Activated T-cell treated with anti-CD3 and anti-CD28 coated beads for 4 hours (primary cell): ENCODE measurements at places on chromosomes 16 and 17.

DNA sequence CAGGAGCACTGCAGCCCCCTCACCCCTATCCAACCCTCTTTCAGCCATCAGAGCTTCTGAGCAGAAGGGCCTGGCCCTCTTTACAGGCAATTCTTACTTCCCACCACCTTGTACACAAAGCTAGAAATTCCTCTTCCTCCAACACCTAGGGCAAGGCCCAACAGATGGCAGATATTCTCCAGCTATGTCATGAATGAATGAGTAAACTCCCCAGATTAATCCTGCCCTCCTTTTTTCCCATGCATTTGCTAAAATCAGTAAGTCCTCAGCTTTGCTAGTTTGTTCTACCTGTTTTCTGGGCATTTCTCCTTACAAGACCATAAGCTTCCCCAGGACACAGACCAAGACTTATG lies 20.4 kb upstream of the MRPS23 start:
- no peak for DNase-seq

- no peak for DNase-seq
These were observed 73.1 kb upstream of the CES5A start for GRCh38 chr16:55948230-55948629.

DNA sequence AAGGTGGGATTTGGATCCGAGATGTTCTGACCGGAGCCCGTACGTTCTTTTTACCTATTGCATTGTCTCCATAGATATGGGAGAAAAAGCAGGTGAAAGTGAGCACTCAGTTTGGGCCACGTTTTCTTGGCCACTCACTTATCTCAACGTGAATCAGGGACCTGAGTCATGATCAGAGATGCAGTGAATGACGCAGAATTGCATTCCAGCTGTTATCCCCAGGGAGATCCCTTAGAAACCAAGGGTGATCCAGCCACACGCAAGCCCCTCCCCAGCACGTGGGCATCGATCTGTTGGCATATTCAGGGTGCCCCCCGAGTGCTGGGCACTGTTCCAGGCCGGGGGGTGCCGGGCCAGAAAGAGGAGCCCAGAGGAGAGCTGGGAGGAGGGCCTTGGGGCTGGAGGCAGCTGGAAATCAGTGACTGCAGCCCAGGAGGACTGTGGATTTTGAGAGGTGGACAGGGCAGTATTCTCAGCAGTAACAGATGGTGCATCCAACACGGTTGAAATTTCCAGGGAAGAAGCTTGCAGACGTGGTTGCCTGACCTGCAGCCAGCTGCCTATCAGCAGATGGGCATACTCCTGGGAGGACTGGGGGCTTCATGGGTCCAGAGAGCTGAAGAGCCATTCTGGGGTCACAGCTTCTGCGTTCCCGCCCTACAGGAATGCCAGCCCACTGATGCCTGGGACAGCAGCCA lies 87.2 kb upstream of the CACNG5 start:
- DNase-seq, result no peak

DNA sequence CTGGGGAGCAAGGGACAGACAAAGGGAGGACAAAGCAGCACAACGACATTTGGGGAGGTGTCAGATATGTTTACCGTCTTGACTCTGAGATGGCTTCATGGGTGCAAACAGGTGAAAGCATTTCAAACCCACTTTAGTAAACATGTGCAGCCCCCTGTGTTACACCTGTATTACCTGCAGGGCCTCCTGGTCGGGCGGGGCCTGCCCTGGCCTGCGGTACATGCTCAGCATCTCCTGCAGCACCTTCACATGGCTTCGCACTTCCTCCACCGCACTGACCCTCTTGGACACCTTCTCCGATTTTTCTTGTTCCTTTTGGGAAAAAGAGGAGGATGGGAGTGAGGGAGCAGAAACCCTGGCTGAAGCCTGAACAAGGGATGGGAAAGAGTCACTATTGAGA lies 24.5 kb downstream of the GGA2 start:
- no peak for DNase-seq

- no peak for DNase-seq
These were observed 180.6 kb downstream of the PCTP start for GRCh38 chr17:55931446-55931845.

DNA sequence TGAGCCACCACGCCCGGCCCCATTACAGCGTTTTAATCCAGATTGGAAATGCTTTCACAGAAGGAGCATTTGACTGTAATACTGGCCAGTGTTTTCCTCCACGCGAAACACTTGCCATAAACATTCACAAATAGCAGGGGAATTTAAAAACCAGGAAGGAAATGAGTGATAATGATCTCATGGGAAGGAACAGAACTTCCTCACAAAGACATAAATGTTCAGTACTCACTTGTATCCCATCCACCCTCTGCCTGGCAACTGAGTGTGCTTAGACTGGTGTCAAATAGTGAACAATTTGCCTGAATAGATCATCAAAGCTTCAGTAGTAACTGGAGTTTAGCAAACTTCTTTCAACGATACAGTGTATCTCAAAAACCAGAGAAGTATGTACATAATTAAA lies 54.1 kb downstream of the PSMD12 start:
- DNase-seq, result no peak

- no peak for DNase-seq
These were observed 97.7 kb downstream of the CBLN1 start for GRCh38 chr16:49183911-49184310.

- DNase-seq, result no peak
These were observed 241.3 kb upstream of the TBX2 start for GRCh38 chr17:61158376-61158775.

GRCh38 chr16:1351582-1352362 lies at the start of the genes GNPTG and TSR3:
TSS of gene GNPTG (plus strand) at chr16:1351931. CDS start at chr16:1351966, 35 bp downstream.
TSS of gene TSR3 (minus strand) at chr16:1351878. CDS start at chr16:1351804, 74 bp downstream.
- DNase-seq, result peak; percentile 71

DNA sequence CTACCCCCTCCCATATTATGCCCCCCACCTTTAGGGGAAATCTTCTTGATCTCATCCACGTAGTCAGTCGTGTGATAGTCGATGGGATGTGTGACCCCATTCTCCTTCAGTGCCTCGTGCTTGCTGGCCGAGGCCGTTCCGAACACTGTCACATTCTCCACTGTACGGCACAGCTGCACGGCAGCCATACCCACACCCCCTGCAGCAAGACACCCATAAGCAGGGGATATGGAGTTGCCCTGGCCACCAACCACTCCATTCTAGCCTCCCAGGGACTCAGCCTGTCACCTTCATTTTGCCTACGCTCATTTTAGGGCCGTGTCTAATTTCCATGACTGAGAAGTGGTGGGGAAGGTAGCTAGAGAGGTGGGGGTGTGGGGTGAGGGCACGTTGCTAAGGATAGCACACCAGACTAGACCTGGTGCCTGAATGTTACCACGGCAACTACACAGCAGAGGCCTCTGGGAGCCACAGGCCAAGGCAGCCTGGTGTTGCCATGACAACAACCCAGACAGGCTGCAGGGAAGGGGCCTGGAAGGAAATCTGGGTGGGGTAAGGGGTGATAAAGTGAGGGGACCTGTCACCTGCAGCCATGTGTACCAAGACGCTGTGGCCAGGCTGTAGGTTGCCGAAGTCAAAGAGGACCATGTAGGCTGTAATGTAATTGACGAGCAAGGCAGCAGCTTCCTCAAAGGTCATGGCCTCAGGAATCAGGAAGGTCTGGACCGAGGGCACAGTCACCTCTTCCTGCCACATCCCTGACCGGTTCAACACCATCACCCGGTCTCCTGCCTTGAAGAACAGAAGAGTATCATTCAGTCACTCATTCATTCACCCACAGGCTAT lies 4.0 kb downstream of the VAT1 start:
- DNase-seq, result no peak

DNA sequence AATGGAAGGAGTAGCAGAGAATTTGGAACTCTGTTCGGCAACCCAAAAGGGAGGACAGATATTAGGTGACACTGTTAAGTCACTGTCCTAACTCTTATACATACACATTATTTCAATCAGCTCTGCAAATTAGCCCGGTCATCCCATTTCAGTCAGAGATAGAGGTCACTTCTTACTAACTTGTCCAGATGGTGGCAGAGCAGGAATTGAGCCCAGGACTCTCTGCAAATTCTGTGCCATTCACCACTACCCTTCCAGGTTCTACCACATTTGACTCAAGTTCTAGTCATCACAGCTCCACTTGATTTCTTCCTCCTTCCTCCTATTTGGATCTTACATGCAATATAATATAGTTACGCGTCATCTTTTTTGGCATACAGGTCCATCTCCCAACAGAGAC lies 35.9 kb upstream of the NUDT7 start:
- DNase-seq, result no peak

- no peak for DNase-seq
These were observed 5.0 kb upstream of the DNASE1L2 start for GRCh38 chr16:2231016-2231931.

GRCh38 chr17:36742267-36743000 lies 141.1 kb downstream of the MRM1 start:
- no peak for DNase-seq

DNA sequence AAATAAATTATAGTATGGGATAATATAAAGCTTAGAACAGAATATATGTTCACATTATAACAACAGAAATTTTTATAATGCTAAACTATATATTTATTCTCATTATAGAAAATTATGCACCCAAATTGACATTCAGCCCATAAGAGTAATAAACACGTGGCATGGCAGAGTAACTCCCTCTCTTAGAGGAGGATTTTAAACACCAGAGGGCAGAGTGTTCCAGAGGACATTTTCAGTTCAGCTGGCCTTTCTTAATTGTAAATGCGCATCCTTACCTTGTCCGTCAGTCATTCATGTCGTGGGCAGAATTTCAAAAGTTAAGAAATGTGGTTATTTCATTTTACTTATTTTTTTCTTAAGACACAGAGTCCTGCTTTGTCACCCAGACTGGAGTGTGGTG lies 147.1 kb downstream of the TANC2 start:
- DNase-seq, result no peak

GRCh38 chr17:2414446-2415064 lies 13.7 kb upstream of the MNT start:
- no peak for DNase-seq

DNA sequence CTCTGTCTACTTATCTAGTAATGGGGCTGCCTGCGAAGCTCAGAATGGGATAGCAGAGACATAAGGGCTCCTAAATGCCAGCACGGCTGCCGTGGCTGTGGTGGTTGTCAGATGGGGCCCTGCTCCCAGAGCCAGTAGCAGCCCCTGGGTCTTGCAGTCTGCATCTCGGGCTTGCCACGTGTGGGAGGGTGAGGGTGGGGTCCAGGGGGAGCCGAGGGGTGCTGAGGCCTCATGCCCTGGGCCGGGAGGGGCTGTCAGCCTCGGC lies 88.8 kb upstream of the GSE1 start:
- DNase-seq, result no peak

GRCh38 chr17:67052720-67053437 lies 8.5 kb downstream of the CACNG1 start:
- no peak for DNase-seq

DNA sequence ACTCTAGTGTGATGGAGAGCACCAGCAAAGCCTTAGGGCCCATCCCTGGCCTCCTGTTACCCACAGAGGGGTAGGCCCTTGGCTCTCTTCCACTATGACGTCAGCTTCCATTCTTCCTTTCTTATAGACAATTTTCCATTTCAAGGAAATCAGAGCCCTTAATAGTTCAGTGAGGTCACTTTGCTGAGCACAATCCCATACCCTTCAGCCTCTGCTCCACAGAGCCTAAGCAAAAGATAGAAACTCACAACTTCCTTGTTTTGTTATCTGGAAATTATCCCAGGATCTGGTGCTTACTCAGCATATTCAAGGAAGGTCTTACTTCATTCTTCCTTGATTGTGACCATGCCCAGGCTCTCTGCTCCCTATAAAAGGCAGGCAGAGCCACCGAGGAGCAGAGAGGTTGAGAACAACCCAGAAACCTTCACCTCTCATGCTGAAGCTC lies at the start of gene CCL8:
CCL8 (plus strand) TSS at position 397 of the 445 bp plus-strand sequence. CDS start 67 bp downstream, outside the sequence.
- DNase-seq, result no peak

GRCh38 chr17:70215656-70216055 lies 46.3 kb downstream of the KCNJ2 start:
- DNase-seq, result no peak

- DNase-seq, result no peak
These were observed 57.3 kb downstream of the TMEM186 start for GRCh38 chr16:8739989-8740704.
